ENCODE measurements at places on chromosomes 7 and 10. TPM values are rescaled to one million over a fixed set of nuclear protein-coding genes. Genes with fewer than 3 reads are reported as not detected.

Gene PNLIPRP3
- not detected for polyA plus RNA-seq

DNA sequence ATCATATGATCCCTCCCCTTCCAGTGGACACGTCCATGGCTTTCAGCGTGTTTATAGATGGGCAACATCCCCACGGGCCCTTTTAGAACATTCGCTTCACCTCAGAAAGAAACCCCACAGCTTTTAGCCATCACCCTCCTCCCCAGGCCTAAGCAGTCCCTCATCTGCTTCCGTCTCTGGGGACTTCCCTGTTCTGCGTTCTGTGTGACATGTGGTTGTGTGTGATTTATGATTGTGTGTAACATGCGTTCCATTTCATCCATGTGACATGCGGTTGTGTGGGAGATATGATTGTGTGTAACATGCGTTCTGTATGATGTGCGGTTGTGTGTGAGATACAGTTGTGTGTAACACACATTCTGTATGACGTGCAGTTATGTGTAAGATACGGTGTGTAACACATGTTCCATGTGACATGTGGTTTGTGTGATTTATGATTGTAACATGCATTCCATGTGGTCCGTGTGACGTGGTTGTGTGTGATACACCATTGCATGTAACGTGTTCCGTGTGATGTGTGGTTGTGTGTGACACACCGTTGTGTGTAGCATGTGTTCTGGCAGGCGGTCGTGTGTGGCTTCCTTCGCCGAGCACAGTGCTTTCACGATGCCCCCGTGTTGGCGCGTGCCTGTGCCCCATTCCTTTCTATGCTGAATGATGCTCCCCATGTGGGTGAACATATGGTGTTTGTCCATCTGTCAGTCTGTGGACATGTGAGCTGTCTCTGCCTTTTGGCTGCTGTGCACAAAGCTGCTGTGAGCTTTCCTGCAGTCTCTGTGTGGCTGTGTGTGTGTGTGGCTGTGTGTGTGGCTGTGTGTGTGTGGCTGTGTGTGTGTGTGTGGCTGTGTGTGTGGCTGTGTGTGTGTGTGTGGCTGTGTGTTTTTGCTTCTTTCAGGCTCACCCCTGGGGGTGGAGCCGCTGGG is 26.2 kb downstream of the PWWP2B start:
- no peak for DNase-seq

Gene COL26A1
- polyA plus RNA-seq, result 0.03 TPM

DNA sequence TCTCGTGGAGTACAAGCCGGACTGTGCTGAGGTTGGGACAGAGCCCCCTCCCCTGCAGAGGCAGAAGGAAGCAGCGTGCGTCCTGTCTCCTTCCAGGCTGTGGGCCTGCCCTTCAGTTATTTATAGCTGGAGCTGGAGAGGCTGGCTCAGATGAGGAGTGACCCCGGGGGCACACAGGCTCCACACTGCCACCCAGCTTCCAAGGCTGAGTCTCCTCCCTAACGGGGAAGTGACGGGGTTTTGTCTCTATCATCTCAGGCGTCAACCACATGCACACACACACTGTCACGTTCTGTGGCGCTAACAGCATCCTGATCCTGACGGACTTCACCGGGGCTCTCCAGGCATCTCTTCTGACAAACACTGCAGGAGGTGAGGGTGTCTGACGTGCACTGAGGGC is 25.4 kb downstream of the AMZ1 start:
- no peak for DNase-seq

Gene ASB10
- polyA plus RNA-seq, result 22.5 TPM

DNA sequence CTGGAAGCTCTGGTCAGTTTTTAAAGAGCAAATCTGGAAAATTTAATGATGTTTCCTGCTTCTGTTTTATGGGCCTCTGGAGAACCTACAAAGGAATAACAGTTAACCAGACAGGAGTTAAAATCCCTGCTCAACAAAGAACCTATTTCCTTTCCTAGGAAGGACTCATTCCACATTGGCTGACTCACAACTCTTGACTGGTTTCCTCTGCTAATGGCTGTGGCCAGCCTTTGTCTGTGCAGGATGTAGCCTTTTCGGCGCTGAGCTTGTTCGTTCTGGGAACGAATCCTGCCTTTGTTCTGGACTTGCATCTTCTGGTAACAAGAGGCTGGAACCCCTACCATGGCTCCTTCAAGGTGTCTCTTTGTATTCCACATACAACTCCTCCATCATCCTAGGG is 112.8 kb upstream of the PDCD4 start:
- DNase-seq, result no peak

DNA sequence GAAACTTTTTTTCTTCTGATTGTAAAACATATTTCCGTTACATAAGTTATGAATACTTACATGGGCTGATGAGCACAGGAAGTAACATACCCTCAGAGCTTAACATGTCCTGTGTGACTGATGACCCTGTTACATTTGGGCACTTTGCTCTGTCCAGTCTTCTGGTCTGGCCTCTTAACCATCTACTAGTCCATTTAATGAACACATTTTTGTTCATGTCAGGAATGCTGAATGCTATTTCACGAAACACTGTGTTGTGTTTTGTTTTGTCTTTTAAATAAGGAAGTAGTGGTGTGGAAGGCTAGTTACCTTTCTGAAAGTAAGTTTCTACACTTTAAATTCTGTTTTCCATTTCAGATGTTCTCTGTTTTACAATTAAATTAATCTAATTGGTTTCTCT is 77.7 kb downstream of the RBM33 start:
- DNase-seq, result no peak

- DNase-seq, result no peak
Observed at GRCh38 chr10:95355301-95355700, 64.5 kb upstream of the PDLIM1 start.

GRCh38 chr7:150924369-150924781 is 53.7 kb downstream of the KCNH2 start:
- DNase-seq, result peak; percentile 38

GRCh38 chr7:2964208-2964607 is 79.5 kb downstream of the CARD11 start:
- DNase-seq, result no peak

DNA sequence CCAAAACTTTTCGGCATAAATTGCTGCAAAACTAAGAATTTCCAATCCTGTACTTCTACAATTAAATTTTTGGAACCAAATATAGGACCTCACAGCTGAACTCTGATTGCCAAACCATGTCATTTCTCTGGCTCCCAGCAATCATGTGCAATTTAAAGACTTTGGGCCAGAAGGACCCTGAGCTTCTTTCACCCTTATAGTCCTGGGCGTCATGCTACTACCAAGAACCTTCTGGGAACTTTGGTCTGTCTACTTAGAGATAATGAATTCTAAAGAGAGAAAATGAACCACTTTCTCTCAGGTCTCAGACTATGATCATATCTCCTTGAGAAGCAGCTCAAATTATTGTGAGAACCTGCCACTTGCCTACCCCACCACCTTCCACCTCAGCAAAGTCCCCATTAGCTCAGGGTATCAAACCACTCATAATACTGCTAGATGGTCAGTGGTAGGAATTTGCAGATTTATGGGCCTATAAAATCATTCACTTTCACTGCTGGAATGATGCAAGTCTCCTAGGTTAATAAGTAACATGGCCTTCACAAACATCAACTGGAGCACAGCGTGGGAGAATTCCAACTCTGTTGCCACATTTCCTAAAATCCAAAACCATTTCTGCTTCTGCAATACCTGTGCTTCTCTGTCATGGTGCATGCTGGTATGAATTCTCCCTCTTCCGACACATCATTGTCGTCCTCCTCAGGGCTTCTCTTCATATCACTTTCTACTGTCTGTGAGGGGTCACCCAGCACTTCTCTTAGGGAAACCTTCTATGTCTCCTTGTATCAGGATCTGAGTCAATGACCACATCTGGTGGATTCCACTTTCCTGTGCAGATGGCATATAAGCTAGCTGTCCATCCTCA is 6.6 kb upstream of the WDR91 start:
- no peak for DNase-seq

DNA sequence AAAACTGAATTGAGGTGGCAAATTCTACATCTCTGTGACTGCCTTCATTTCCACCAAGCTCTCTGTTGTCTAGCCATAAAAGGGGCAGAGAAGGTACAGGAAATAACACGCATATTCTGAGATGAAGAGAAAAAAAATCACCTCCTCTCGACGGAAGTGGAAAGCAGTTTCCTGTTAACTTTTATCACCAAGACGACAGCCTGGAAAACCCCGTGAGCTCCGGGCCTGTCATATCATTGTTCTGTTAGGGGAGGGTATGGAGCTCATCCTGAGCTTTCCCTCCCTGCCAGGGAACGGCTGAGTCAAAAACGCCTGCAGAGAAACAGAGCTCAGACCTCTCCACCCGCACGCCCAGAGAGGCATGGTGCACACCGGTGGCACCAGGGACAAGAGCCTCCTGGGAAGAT is 200.3 kb downstream of the PRPF18 start:
- no peak for DNase-seq

DNA sequence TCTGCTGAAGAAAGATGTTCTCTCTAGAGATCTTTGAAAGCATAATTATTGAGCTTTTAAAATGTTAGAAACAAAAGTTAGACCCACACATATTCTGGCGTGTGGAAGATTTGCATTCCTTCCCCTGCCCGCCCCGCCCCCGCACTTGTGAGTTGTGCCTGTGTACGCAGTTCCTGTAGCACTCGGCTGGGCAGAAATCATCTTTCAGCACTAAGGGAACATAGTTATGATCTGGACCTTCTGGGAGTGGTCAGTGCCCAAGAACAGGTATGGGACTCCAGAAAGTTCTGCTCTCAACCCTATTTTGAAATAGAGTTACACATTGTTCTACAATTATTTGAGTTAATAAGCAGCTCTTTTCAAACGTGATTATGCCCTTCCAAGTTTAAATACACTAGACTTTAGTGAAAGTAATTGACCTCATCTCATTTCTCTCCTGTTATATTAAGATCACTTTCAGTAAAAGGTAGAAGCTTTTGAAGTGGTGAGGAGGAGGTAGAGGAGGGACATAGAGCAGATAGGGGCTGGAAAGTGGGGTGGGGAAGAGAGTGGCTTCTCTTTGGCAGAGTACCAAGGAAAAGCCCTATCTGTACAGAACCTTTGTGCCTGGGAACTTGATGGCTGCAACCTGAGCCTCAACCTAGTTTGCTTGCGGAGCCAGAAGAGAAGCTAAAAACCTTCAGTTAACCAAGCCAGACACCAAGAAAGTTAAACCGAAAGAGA is 5.7 kb downstream of the BLVRA start:
- peak; percentile 41 for DNase-seq

DNA sequence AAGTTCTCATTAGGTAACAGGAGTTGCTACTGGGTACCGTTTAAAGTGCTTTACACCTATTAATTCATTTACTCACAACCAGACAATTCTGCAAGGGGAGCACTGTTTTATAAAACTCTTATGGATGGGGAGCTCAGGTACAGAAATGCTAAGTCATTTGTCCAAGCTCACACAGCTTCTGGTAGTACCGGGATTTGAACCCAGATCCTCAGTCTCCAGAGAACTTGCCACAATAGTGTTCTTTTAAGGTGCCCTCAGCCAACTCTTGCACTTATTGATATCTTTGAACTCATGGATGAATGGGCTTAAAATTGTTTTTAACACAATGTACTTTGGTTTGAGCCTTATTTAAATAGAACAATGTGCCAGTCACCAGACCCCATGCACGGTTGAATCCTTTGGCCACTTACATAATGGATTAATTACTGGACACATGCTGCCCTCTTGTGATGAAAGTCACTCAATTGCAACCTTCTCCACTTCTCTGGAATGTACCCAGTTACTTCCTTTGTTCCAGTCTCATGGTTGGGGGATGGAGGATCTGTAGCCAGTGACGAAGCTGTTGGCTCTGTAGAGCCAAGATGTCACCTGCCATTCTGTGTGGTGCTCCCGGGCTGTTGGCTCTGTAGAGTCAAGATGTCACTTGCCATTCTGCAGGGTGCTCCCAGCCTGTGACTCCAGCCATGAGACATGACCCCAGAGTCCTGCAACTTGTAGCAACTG is 65.6 kb downstream of the NOD1 start:
- DNase-seq, result no peak

Gene WNT8B
- polyA plus RNA-seq, result not detected
